CD4-positive, CD25-positive, alpha-beta regulatory T cell (primary cell): ENCODE measurements at places on chromosomes 3 and 15.

DNA sequence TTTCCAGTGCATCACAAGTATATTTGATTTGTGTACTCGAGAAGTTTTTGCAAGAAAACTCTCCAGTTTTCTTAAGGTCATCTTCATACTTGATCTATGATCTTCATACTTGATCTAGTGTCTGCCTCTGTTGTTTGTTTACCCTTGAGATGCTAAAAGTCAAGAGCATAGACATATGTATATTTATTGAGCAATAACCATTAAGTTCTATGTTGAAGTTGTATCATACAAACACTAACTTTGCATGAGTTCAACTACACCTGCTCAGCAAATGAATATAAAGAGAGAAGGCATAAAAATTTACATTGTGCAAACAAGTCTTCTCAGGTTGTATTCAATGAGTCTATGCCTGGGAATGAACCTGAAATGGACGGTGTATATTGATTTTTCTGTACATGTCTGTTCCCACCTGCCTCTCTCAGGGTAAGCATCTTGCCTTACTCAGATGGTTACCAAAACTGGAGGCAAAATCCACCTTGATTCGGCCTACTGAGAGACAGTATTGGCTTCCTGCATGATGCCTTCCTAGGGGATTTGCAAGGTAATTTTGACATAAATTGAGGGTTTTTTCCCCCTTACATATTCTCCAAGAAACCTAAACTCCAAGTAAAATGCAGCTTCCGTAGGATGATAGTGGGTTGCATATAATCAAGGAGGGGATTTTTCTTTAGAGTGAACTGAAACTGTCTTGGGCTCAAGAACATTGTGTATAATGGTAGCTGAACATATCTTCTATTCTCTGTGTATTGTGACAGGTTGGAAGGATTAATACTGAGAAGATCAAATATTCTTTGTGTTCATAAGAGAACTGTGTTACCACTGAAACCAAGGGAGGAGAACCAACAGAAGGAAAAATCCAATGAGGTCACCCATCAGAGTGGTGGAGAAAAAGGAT, 110.4 kb downstream of the FILIP1L start:
- DNase-seq = no peak

DNA sequence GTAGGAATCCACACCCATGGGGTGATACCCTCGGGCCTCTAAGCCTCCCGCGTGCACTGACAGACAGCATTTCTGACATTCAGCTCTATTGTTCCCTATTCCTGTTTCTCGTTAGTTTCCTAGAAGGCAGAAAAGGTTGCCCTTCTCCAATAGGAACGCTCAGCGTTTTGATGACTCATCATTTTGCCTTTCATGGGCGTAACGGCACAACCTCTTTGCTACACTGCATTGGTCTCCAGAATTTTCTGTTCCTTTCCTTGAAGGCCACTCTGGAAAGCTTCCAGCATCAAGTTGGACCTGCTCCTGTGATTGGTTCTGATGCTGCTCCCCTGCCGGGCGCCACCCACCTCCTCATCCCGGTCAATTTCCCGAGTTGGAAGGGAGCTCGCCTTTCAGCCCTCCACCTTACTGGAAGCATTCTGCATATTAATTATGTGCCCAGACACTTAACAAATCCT, 13.0 kb upstream of the TNK2 start:
- DNase-seq = no peak

- DNase-seq = no peak
Observed at GRCh38 chr3:71047616-71048531, 535.7 kb downstream of the FOXP1 start.

- DNase-seq = no peak
Observed at GRCh38 chr3:82773207-82773606, 1011.8 kb upstream of the GBE1 start.

DNA sequence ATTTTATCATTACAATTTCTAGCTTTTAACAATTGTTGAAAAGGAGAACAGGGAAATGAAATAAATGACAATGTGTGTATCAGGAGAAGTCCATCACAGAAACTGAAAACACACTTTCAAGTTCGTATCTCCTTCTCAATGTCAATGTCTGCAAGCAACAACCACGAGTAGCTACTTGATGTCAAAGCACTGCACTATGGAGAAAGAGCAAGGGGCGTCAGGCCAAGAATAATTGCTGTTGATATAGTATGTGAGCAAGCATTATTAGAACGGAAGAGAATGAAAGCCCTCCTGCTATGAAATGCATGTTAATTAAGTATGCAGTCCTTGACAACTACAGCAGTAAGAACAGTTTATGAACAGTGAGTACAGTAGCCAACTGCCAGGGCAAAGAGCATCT, 1250.1 kb downstream of the ZPLD1 start:
- no peak for DNase-seq
